ENCODE measurements at places on chromosomes 11 and 22.
A peak's percentile ranks its signal among the peaks of the same experiment; 100 is the strongest.

GRCh38 chr11:8354622-8355415, 91.1 kb upstream of the LMO1 start:
- peak; percentile 23 for DNase-seq

- no peak for DNase-seq
Observed at GRCh38 chr22:48893288-48894063, 934.2 kb downstream of the BRD1 start.

- DNase-seq = no peak
Observed at GRCh38 chr22:42717197-42717928, 3.3 kb downstream of the A4GALT start.

DNA sequence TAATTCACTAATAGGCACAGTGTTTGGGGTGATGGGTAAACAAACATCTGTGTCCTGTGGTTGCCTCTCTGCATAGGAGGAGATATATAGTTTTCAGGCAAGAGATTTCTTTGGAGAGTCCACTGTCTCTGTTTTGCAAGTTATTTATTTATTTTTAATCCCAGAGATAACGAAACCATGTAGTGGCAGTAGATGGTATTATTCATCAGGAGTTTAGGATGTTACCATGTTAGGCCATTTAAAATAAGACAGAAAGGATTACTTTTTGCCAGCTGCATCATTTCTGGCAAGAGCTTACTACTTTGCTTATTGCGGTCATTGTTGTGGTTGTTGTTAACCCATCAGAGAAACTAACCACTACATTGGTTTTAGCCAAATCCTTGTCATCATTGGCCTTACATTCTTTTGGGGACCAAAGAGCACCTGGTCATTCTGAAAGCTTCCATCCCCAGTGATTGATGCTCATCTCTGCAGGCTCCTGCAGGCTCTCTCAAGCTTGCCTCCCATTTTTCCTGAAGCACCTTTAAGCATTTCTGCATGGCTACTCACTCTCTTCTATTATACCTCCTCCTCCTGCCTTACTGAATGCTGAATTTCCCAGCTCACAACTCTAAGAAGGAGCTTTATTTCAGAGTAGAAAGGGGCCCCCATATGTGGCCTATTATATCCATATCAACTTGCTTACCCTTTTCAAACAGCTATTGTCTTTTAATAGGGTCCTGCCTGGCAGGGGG, 84.4 kb downstream of the CSTPP1 start:
- no peak for DNase-seq

DNA sequence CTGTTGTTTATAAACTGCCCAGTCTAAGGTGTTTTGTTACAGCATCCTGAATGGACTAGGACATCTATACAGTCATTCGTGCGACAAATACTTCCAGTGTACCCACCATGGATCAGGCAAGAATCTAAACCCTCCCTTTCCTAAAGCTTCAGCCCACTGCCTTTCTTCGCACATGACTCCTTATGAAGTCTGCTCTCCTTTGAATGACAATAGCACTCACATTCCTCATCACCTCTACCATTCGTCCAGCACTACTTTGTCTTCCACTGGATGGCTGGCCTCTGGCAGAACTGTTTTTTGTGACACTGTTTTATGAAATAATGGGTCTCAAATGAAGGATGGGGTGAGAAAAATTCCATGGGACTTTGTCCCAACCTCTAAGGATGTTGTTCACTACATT, 89.8 kb upstream of the LIN7C start:
- DNase-seq = no peak

DNA sequence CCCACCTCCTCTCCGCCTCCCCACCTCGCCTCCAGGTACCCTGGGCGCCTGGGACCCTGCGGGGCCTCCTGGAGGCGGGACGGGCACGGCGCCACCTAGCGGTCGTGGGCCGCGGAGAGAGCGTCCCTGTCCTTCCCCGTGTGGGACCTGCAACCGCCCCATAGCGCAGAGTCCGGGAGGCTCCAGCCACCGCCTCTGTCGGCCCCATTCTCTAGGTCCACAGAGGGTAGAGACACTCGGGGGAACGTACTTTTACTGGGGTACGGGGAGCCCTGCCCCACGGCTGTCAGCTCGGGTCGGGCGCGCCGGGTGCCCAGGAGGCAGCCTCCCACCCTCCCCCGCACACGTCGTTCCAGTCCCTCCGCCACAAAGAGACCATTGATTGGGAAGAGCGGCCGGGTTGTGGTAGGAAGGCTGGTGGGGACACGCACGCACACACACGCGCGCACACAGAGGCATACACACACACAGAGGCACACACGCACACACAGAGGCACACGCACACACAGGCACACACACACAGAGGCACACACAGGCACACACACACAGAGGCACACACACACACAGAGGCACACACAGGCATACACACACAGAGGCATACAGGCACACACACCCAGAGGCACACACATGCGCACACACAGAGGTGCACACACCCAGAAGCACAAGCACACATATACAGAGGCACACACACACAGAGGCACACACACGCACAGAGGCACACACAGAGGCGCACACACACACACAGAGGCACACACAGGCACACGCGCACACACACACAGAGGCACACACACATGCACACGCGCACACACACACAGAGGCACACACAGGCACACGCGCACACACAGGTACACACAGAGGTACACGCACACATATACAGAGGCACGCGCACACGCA, 12.6 kb upstream of the NECTIN1 start:
- DNase-seq = no peak

- no peak for DNase-seq
Observed at GRCh38 chr11:130449310-130449990, 1.0 kb downstream of the ADAMTS15 start.

- no peak for DNase-seq
Observed at GRCh38 chr22:22712666-22713365, 68.4 kb downstream of the GGTLC2 start.

GRCh38 chr22:36638747-36639146, 64.8 kb downstream of the CACNG2 start:
- no peak for DNase-seq

DNA sequence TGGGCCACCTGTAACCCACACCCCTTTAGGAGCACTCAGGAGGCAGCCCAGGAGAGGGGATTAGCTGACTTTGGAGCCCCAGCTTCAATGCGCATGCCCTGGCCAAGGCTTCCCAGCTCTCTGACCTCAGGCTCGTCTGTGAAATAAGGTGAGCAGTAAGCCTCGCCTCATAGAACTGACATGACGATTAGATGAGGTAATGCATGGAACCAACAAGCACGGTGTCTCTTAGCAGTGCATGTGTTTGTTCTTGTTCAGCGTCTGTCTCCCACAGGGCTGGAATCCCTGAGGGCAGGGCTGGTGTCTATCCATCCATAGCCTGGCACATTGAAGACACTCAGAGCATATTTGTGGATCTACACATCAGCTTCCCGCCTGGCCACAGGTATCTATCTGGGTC, 415.4 kb downstream of the MN1 start:
- DNase-seq = no peak

Data from urinary bladder (tissue), 4 donors.